ENCODE measurements at places on chromosomes 3 and 15.

DNA sequence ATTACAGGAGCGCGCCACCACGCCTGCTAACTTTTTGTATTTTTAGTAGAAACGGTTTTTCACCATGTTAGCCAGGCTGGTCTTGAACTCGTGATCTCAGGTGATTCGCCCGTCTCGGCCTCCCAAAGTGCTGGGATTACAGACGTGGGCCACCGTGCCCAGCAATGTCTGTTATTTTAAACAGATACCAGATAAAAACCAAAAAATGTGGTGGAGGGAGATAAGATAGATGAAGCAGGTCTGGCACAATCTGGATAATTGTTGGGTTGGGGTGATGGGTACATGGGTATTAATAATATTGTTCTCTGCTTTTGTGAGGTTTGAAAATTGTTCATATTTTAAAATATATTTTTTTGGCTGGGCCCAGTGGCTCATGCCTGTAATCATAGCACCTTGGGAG, 4.7 kb downstream of the RNF111 start:
- DNase-seq = no peak

DNA sequence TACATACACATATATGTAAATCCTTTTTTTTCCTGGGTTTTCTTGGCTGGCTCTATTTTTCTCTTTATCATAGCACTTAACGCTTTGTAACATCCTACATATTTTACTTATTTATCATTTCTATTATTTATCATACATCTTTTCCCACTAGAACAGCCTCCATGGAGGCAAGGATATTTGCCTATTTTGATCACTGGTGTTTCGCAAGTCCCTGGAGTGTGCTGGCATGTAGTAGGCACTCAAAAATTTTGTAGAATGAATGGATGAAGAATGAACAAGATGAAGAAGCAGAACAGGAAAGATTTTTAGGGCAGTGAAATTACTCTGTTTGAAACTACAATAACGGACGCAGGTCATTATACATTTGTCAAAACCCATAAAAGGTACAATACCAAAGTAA, 83.0 kb upstream of the PTX3 start:
- DNase-seq = no peak

DNA sequence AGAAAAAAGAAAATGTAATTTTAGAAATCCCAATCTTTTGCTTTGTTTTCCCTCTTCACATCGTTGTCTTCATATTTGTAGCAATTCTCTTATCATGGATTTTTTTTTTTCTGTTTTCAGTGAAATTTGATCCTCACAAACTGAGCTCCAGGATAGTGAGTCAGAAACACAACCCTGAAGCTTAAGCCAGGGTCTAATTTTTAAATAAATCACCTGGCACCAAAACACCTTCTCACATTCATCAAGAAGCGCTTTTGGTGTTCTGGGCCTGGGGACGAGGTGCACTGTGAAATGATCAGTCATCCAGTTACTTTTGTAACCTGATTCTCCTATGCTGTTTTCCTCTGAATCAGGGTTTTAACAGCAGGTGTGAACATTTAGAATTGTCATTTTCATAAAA, 87.7 kb downstream of the REC114 start:
- DNase-seq = no peak

GRCh38 chr3:151775314-151776258, 38.3 kb upstream of the AADAC start:
- DNase-seq = no peak

DNA sequence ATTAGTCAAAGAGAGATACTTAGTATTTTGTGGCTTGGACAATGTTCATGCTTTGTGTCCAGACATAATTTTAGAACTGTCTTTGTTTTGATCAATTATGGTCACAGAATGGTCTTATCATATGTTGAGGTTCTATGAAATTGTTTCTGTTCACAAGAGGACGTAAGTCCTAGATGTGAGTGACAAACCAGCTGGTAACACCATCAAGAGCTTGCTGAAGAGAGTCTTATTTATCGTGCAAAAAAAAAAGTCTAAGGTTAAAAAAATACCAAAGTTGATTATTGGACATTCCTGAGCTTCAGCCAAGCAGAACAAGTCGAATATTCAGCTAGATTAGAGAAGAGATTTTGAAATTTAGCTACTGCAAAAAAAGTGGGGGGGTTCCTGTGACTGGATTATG, 495.9 kb upstream of the NAALADL2 start:
- DNase-seq = peak; percentile 2

DNA sequence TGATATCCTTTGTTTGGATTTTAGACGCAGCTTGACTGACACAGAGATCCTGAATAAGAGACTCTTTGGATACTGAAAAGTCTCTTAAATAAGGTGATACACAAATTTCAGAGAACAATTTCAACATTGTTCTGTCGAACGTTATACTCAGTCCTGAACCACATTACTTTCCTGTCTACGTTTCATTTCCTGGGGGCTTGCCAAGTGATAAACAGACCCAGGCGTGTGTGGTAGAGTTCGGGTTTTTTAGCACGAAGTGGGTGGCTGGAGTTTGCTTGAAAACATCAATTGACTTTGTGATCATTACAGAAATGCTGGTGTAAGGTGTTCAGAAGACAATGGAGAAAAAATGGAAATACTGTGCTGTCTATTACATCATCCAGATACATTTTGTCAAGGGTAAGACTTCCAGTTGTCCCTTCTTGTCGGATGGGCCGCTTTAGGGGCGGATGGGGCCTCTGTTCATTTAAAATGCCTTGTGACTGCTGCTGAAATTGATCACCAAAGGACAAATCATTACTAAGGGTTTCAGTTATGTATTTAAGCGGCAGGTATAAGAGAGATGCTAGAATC, at the start of gene CD96:
TSS of gene CD96 (plus strand) at position 287 of the 573 bp plus-strand sequence. CDS start at position 339, 52 bp downstream.
- DNase-seq = no peak

DNA sequence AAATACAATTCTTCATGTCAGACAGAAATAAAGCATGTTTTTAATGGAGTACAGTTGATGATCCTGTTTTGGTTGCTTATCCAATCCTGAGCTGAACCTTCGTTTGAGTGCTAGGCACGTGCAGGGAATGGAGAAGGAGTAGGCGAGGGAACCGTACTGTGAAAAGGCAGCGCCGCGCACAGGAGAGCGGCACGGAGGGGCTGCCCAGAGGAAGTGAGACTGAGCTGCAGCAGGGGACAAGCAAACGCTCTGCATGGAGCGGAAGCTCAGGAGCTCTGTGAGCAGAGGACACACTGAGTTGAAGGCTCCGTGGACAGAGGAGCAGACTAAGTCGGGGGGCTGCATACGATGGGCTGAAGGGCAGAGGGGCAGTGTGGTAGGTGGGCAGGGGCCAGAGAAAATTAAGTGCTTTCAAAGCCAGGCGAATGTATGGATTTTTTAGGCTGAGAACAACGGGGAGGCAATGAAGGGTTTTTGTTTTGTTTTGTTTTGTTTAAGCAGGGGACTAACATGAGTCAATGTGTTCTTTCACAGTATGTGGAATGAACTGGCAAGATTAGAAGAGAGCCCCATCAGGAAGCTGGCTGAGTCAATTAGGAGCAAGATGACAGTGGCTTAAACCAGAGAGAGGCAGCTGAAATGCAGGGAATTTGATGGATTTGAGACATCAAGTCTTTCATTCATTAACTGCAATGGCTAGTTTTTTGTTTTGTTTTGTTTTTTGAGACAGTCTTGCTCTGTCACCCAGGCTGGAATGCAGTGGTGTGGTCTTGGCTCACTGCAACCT, 23.8 kb upstream of the TM2D3 start:
- DNase-seq = no peak

- DNase-seq = no peak
Observed at GRCh38 chr3:105730801-105731354, 137.9 kb downstream of the CBLB start.

DNA sequence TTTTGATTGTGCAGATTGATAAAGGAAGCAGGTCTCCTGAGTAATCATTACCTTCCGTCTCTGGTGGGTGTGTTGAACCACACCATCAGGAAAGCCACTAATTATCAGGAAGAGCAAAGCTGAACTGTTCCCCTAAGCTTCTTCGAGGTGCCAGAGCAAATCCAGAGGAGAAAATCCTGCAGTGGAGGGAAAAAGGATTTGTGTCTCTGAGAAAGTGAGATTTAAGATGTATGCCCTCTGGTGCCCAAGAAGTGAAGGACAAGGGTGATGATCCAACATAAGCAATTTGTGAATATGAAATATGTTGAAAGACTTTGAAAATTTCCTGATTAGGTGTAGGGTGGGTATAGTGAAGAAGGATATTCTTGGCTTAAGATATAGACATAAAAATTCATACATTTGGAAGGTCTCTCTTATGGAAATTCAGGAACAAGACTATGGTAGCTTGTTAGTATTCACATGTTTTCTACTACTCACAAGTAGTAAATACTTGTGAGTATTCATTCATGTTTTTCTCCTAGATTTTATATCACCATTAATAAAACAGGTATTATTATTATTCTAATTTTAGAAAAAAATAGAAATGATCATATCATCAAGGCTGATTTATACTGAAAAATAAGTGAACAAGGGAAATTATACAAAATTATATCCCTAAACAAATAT, 34.8 kb downstream of the COMMD2 start:
- peak; percentile 71 for DNase-seq

DNA sequence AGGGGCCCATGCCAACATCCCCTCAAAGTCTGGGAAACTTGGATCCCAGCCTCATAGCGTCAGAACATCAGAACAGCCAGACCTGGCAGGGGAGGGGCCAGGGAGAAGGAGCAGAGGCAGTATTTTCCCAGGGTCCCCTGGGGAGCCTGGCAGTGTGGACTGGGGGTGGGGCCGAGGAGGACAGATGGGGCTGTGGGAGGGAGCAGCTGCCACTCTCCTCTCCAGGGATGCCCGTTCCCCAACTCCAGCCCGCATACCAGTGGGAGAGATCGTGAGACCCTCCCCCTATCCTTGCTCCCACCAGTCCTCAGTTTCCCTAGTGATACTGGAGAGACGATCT, 6.5 kb upstream of the DNAJB8 start:
- no peak for DNase-seq

- peak; percentile 53 for DNase-seq
Observed at GRCh38 chr15:71329497-71330260, 214.4 kb downstream of the THSD4 start.

- no peak for DNase-seq
Observed at GRCh38 chr15:83794209-83794608, 140.3 kb downstream of the ADAMTSL3 start.

- no peak for DNase-seq
Observed at GRCh38 chr15:70442616-70443321, 320.6 kb downstream of the UACA start.

GRCh38 chr3:101478980-101479379, 34.0 kb downstream of the SENP7 start:
- DNase-seq = no peak

Data from kidney (tissue), 22 donors.